Hindlimb muscle (tissue), 1 donor: ENCODE measurements at places on chromosomes 16 and 17. TPM values are rescaled to one million over a fixed set of nuclear protein-coding genes. Genes with fewer than 3 reads are reported as not detected.

DNA sequence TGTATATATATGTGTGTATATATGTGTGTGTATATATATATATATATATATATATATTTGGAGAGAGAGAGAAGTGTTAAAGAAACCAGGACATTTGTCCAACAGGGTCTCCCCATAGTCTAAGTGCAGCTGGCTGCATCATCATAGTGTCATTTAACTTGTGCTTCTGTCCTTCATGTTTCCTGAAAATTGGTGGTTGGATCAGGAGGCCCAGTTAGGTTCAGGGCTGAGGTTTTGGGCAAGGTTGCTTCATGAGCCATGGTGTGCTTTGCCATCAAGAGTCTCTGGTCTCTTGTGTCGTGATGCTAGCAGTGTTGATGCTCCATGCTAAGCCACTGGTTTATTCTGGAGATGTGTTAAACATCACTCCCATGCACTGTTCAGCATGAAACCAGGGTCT is 85.3 kb downstream of the C16orf95 start:
- DNase-seq: no peak

GRCh38 chr17:63399856-63400255 is 46.2 kb downstream of the CYB561 start:
- DNase-seq: peak; percentile 87

DNA sequence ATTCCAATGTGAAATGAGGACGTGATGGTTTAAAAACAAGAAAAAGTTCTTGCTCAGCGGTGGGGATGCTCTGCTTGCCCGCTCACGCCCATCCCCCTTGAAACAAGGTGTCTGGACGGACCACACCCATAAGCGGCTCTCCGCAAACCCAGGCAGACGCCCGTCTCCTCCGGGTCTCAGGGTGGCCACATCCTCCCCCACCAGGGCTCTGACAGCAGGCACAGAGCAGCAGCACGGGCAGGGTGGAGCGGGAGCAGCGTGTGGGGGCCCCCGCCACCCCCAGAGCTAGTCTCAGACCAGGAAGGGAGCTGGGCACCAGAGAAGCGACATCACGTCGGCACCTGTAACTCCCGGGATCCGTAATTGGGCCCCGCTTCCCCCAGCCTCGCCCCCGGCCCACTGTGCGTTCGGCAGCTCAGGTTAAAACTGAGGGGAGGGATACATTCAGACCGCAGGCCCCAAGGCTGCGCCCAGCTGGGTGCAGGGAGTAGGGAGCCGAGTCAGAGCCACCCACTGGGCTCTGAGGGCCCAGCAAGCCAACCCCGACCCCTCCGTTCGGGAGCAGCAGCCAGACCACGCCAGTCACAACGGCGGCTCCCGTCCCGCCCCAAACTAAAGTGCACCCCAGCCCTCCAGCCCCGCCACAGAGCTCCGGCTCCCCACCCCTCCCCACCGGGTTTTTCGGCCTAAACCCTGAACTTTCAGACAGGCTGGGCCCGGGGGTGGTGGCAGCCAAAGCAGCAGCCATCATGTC is 22.0 kb downstream of the CLUH start:
- DNase-seq: no peak

DNA sequence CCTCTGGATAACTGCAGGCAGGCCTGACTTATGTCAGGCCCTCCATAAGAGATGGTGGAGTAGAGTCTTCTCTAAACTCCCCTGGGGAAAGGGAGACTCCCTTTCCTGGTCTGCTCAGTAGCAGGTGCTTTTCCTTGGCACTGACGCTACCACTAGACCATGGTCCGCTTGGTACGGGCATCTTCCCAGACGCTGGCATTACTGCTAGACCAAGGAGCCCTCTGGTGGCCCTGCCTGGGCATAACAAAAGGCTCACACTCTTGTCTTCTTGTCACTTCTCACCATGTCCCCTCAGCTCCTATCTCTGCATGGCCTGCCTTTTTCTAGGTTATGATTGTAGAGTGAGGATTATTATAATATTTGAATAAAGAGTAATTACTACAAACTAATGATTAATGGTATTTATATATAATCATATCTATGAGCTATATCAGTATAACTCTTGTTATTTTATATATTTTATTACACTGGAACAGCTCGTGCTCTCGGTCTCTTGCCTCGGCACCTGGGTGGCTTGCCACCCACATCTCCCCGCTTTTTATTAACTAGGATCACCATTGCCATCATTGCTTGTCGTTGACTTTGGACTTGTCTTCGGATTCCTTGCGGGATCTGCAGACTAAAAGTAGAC is 59.8 kb upstream of the ARL4D start:
- DNase-seq: peak; percentile 46

DNA sequence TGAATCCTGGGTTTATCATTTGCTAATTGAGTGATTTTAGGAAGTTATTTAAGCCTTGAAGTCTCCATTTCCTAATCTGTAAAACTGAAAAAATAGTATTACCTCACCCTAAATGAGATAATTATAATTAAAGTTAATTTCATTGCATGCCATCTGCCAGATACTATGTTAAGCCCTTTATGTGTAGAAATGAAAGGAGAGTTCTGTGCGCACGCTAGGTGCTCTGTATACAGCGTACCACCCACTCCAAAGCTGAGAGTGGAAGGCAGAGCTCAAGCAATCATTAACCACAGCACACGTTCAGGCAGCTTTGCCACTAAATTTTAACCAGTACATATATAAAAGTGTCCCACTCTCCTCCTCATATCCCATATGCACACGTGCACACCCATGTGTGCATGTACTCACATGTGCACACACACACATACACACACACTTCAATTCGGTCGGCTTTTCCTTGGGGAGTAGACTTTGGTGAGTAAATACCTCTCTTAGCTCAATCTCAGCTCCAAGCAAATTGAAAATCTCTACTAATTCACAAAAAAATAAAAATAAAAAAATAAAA is 204.8 kb downstream of the GRIN2A start:
- no peak for DNase-seq

DNA sequence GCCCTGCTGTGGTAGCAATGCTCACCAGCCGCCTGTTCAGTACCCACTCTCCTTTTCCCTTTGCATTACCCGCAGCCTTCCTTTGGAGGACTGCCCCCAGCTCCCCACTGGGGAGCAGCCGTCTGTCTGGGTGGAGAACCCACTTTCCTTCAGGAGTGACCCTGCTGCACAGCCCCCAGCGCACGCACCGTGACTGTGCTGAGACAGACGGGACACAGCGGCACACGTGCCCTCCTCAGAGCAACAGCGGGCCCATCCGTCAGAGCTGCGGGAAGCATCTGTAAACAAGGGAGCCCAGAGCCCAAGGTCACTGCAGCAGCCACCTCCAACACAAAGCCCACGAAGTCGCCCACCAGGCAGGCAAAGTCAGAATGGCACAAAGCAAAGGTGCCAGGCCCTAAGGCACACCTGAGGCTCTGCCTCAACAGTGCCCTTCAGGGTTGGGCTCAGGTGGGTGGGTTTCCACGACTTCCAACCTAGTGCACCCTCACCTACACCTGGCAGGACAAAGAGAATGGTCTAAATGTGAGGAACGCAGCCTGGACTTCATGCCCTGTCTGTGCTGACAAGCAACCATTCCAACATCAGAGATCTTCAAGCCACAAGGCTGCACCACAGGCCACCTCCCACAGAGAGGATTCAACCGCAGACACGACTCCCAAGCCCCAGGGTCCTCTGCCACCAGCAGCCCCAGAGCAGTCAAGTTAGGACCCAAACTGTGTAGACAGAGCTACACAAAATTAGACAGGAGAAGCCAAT is 9.9 kb downstream of the AXIN1 start:
- DNase-seq: no peak

DNA sequence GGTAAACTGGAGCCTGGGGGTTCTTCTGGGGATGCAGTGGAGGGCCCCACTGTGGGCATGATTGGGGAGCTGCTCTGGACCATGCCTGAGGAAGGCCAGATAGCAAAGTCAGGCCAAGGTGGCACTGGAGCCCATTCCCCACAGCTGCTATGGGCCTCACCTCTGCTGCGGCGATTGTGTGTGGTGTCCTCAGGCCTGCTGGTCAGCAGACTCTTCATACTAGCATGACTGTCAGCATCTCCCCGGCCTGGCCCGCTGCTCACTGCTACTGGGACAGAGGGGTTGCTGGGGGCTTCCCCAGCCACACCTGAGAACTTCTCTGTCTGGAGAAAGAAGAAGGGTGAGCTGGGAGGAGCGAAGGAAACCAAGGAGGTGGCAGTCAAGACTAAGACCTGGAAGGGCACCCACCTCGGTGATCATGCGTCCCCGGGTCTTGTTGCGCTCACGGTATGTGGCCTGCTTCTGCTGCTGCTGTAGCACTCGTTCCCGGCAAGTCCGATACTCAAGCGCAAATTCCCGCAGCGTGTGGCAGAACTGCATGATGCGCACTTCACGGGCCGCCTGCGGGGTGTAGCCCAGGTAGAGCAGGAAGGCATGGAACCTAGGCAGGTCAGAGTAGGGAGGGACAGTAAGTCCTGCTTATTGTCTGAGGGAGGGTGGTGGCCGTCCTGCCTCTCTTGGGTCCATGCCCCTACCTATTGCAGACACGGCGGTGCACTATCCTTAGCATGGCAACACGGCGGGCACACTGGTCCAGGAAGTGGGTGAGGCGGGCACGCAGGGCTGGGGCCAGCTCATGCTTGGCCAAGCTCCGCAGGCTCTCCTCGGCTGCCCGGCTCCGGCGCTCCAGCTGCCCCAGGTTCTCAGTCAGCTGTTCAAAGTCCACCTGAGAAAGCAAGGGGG is 3.2 kb downstream of the TMEM208 start:
- no peak for DNase-seq

GRCh38 chr17:30429155-30429554 is 48.1 kb upstream of the GOSR1 start:
- peak; percentile 24 for DNase-seq

- DNase-seq: no peak
Measured at GRCh38 chr17:3602499-3602898, 6.7 kb downstream of the TRPV1 start.

- no peak for DNase-seq
Measured at GRCh38 chr16:31714903-31715504, 158.6 kb upstream of the ZNF267 start.

DNA sequence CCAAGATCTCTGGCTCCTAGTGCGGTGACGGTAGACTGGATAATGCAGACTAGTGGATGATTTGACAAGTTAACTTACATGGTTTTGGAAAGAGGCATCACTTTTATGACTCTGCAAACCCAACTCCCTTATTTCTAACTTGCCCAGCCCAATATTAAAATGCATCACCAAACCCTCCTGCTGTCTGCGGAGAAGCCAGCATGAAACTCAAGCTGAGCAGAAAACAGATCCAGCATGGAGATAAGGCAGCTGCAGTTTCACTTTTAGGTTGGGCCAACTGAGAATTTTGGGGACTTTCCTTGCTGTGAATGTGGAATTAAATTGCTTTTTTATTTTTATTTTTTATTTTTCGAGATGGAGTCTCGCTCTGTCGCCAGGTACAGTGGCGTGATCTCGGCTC is 27.8 kb downstream of the CDH1 start:
- no peak for DNase-seq

- peak; percentile 31 for DNase-seq
Measured at GRCh38 chr17:59893676-59894100, 767 bp downstream of the RPS6KB1 start.

DNA sequence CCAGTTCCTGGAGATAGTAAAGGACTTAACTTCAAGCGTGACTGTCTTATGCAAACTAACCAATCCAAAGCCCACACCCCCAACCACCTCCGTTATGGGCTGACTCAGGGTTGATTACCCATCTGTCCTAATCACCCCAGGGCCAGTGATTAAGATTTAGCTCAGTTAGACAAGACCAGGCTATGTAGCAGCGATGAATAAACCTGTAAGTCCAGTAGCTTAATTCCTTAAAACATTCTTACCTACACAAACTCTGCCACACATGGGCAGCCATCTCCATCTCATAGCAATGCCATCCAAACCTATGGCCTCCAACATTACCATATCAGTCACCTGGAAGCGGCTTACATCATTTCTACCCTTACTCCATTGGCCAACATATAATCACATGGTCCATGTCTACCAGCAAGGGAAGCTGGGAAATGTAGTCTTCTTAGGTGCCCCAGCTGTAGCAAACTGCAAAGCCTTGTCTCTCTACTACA is 266.7 kb downstream of the SHISA9 start:
- DNase-seq: no peak

GRCh38 chr17:8022360-8023003 is 16.4 kb upstream of the ALOX15B start:
- DNase-seq: no peak

Gene HBM
- polyA plus RNA-seq: 9.6 TPM

- DNase-seq: no peak
Measured at GRCh38 chr16:72426386-72426785, 254.4 kb upstream of the PMFBP1 start.

Gene KCNJ2
- polyA plus RNA-seq: 3.4 TPM

- no peak for DNase-seq
Measured at GRCh38 chr16:77599793-77600415, 122.4 kb upstream of the NUDT7 start.

Gene NRN1L
- polyA plus RNA-seq: 1.6 TPM

GRCh38 chr16:12362482-12363458 is 386.2 kb downstream of the SNX29 start:
- DNase-seq: no peak

GRCh38 chr16:88907768-88908167 is 41.3 kb upstream of the PABPN1L start:
- no peak for DNase-seq

DNA sequence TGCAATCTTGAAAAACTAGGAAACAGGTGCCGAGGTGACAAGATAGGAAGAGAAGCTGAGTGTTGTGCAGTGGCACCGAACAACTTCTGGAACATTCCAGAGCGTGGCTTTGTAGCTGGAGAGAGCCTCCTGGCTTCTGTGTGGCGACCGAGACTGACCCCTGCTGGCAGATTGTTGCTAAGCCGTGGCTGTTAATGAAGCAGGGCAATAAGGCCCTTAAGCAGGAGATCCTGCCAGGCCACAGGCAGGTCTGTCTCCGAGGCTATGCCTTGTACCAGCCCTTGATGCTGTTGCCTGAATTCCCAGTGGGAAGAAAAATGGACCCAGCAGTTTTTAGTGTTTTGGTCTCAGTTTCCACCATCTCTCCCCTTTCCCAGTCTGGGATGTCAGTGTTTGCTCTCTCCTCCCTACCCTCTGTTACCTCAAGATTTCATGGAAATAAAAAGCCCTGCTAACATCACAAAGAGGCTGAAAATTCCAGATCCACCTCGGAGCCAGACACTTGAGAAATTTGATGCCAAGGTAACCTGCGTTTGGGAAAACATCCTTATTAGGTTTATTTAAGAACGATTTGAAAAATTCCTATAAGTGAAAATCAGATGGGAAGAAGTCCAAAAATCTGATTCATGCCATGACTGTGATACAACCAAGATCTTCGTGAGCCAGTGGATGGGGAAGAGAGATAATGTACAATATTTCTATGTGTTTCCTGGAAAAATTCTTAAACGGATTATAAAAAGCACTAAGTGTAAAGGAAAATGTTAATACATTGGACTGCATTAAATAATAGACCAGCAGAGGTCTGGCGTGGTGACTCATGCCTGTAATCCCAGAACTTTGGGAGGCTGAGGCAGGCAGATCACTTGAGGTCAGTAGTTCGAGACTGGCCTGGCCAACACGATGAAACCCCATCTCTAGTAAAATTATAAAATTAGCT is 265.1 kb downstream of the PRKCA start:
- peak; percentile 63 for DNase-seq

Gene ZNF423
- 34.5 TPM for polyA plus RNA-seq

GRCh38 chr16:54517181-54517580 is 230.6 kb upstream of the IRX3 start:
- no peak for DNase-seq

GRCh38 chr17:70060415-70060814 is 14.6 kb upstream of the KCNJ16 start:
- peak; percentile 26 for DNase-seq
